Smooth muscle cell of the brain vasculature (primary cell): ENCODE measurements at places on chromosomes 5 and 9.

DNA sequence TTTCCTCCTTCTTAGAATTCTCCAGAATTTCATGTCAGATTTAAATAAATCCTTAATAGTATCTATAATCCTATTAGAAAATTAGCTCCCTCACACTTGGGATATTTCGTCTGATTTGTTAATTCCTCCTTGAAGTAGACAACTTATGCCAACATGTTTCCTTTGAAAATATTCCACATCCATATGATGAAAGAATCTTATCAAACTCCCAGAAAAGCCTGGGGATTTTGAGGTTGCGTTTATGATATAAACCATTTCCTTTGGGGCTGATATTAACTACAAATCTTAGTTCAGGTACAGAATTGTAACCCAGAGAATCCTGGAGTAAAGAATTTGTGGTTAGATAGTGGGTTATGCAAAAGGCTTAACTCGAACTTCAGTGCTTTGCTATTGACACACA lies 2373.8 kb upstream of the ACO1 start:
- no peak for DNase-seq

GRCh38 chr9:107927276-107927675 lies 437.7 kb upstream of the KLF4 start:
- no peak for DNase-seq

DNA sequence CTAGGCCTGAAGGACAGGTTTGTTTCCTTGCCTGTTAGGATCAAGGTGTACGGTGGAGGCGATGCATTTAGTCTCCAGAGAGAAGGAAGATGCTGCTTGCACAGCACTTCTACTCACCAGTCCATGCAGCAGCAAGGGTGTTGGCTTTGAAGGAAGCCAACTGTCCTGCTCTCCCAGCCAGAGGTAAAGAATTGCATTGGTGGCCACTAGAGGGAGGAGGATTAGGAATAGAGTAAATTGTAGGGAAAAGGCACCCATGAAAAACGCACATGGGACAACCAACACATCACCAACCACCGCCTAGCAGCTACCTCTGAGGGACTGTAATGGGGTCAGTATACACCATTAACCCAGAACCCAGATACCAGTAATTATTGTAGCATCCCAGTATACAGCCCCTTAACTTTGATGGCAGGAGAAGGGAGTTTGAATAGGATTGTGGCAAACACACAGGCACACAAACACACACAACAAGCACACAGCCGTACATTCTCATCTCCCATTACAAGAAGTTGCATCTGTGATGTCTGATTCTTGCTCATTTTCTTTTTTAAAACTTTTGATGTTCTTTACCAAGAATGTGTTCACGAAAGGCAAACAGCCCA lies 267.7 kb downstream of the ADAMTS6 start:
- no peak for DNase-seq

DNA sequence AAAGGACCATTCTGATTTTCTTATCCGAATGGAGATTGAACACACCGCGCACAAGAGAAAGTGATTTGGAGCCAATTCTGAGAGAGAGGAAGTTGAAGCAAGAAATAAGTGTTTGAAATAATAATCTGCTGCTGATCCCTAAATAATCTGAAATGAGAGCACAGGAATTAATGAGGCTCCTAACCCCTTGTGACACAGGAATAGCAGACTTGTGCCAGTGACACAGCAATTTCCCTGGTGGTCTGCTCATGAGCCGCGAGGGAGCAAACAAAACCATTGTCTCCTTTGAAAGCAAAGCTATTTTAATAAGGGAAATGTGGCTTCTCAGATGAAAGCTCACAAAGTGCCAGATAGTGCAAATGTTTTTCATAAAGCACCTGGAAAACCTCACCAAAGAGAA lies 936.1 kb upstream of the WWC1 start:
- no peak for DNase-seq

GRCh38 chr9:17021387-17021970 lies 113.4 kb upstream of the CNTLN start:
- DNase-seq, result no peak

- DNase-seq, result no peak
Measured at GRCh38 chr5:58048185-58048925, 411.5 kb downstream of the PLK2 start.

GRCh38 chr9:99345942-99346341 lies 123.9 kb downstream of the SEC61B start:
- no peak for DNase-seq

DNA sequence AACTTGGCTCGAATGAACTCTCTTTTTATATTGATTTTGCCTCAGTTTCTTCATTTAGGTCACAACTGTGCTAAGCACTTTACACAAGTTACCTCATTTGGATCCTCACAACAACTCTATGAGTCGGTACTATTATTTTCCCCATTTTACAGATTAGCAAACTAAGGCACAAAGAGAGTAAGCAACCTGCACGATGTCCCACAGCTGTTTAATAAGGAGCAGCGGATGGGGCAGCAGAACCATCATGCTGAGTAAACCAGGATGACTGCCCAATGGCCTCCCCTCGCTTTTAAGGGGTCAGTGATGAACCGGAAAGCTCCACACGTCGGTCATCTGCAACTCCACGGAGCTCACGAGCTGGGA lies 607 bp downstream of the PRELID2 start:
- no peak for DNase-seq
